PC-3 (cell line): ENCODE measurements at places on chromosomes 7 and 10. TPM values are rescaled to one million over a fixed set of nuclear protein-coding genes. Genes with fewer than 3 reads are reported as not detected.

Gene GPR26
- not detected in 2 replicates for total RNA-seq

Gene OPN4
- not detected in 2 replicates for total RNA-seq

Gene SEMA3C
- total RNA-seq = 27.4 and 28.0 TPM in 2 replicates

Gene PIK3AP1
- 3.7 and 4.7 TPM in 2 replicates for total RNA-seq

Gene TRIM50
- total RNA-seq = not detected in 2 replicates

Gene LRRTM3
- total RNA-seq = 0.12 and 0.15 TPM in 2 replicates
